ENCODE measurements at places on chromosomes 4 and X.

- DNase-seq, result no peak
Observed at GRCh38 chr4:32847461-32847860, 2127.3 kb downstream of the PCDH7 start.

DNA sequence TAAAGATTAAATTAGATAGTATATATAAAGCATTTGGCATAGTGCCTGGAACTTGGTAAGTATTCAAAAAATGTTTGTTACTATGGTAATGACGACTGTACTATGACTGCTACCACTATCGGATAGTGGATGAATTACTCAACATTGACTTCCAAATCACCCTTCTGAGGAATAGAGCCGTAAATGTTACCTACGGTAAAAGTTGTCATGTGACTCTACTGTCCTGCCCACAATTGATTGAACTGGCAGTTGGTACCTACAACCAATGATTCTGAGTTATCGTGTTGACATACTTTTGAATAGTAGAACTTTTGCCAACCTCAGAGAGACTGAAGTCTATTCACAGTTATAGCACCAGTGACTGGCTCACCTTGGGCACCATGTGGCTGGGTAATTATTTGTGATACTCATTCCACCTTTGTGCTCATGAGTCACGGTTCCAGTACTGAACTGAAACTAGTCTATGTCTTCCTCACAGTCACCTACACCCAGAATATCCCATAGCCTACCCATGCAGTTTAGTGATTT, 185.5 kb upstream of the PITX2 start:
- DNase-seq, result no peak

DNA sequence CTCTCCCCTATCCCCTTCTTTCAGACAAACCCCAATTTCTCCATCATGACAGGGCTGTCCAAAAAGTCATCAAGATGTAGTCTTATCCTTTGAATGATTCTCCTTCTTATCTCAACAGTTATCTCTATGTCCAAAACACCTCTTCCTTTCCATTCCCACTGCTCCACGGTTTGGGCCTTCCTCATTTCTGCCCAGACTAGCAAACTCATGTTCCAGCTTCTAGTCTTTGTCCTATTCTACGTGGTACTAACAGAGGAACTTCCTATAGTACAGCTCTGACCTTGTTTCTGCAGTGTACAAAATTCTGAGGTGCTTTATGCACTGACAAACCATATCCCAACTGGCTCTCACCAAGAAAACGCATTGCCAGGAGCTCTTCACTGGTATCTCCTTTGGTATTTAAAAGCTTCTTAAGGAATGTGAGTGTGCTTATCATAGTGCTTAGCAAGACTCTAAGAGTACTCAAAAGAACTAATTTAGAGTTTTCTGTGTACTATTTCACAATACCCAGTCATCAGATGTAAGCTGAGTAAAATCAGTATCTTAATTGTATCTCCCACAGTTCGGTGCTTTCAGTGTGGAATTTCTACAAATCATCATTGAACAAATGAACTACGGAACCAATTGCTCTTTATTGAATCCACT, 65.5 kb downstream of the MAML3 start:
- DNase-seq, result no peak

GRCh38 chr4:182126603-182127002, 116.6 kb upstream of the TENM3 start:
- no peak for DNase-seq

DNA sequence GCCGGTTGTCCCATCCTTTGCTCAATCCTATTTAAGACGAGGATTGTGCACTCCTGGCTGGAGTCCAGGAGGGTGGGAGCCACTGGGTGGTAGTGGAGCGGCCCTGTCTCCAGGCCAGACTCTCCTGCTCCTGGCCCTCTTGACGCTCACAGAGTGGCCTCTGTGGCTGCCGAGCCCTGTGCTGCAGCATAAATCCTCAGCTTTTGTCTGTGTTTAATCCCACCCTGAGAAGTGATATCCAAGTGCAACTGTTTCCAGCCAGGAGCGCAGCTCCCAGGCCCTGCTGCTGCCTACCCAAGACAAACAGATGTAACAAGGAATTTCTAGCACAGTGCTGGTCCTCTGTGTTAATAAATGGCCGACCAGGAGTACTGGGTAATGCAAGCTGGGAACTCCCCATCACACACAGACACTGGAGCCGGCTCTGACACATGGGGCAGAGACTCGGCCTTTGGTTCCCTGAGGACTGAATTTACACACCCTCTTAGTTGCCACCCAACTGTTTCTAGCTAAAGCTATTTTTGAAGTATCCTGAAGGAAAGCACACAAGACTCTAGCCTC, 85.3 kb downstream of the GATB start:
- no peak for DNase-seq

DNA sequence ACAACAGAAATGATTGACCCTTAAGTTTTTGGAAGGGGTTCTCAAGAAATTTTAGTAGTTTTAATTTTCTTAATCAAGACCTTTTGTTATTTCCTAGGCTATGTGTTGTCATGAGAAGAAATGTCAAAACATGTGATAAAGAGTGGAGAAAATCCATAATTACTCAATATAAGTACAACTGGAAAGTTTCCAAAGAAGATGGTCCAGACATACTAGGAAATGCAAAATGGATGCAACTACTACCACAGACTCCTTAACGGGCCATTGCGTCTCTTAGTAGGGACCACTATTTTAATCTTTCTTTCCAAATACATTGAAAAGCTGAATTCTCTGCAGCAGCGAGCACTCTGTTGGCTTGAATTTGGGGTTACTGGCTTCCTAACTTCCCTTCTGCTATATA, 148.8 kb downstream of the NWD2 start:
- no peak for DNase-seq

DNA sequence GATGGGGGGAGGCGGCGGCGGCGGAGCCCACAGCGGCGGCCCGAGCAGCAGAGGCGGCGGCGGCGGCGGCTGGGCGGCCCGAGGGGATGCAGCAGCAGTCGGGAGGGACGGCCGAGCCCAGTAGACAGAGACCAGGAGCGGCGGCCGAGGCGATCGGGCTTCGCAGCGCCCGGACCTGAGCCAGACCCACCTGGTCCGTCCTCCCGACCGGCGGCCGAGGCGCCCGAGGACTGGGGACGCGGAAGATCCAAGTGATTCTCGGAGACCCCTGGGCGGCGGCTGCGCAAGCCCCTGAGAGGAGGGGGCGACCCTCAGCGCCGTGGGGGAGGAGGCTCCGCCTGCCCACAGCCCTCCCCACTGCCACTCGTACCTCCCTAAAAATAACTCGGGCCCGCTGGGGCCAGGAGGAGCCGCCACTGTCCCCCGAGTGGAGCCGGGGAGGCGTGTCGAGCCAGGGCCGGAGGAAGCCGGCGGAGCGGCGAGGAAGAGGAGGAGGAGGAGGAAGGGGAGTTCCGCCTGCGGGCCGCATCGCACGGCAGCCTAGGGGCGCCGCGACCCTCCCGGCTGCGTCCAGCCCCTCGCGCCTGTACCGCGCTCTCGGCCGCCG, 608 bp downstream of the RAPGEF2 start:
- DNase-seq, result peak; percentile 37

GRCh38 chr4:110294165-110294564, 95.8 kb upstream of the ELOVL6 start:
- DNase-seq, result no peak

All from NCI-H1105 (cell line).